ENCODE measurements at places on chromosomes 5 and 9. TPM values are rescaled to one million over a fixed set of nuclear protein-coding genes. Genes with fewer than 3 reads are reported as not detected.

GRCh38 chr9:121498487-121499176, 1.0 kb downstream of the GGTA1 start:
- DNase-seq = no peak

DNA sequence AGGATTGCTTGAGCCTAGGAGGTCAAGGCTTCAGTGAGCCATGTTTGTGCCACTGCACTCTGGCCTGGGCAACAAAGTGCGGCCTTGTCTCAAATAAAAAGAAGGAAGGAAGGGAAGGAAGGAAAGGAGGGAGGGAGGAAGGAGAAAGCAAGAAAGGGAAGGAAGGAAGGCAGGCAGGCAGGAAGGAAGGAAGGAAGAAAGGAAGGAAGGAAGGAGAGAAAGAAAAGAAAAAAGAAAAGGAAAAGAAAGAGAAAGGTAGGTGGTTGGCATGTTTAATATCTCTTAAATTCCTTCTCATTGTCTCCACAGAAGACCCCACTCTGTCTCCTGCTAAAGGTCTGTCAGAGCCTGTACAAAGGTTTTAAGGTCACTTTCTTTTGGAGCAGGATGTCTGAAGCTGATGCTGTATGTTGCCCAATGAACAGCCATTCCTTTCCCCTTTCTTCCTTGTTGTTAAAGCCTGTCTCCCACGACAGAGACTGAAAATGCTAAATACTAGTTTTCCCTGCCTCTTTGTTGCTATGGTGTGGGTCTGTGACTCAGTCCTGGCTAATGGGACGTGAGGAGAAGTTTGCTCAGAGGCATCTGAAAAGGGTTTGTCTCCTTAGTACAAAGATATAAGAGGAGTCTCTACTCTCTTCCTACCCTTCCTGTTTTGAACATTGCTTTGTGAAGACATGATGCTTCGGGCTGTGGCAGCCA, 213.3 kb downstream of the PCSK1 start:
- no peak for DNase-seq

DNA sequence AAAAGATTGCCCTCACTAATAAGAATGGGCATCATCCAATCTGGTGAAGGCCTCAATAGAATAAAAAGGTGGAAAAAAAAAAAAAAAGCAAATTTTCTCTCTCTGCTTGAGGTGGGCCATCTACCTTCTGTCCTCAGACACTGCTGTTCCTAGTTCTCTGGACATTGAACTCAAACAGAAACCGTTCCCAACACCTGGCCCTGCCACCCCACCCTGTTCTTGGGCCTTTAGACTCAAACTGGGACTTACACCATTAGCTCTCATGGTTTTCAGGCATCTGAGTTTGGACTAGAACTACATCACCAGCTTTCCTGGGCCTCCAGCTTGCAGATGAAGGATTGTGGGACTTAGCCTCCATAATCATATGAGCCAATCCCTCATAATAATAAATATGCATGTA, 71.0 kb downstream of the SSBP2 start:
- DNase-seq = no peak

The MZB1 gene
- 0.40 TPM for polyA plus RNA-seq

The C5orf52 gene
- polyA plus RNA-seq = not detected

DNA sequence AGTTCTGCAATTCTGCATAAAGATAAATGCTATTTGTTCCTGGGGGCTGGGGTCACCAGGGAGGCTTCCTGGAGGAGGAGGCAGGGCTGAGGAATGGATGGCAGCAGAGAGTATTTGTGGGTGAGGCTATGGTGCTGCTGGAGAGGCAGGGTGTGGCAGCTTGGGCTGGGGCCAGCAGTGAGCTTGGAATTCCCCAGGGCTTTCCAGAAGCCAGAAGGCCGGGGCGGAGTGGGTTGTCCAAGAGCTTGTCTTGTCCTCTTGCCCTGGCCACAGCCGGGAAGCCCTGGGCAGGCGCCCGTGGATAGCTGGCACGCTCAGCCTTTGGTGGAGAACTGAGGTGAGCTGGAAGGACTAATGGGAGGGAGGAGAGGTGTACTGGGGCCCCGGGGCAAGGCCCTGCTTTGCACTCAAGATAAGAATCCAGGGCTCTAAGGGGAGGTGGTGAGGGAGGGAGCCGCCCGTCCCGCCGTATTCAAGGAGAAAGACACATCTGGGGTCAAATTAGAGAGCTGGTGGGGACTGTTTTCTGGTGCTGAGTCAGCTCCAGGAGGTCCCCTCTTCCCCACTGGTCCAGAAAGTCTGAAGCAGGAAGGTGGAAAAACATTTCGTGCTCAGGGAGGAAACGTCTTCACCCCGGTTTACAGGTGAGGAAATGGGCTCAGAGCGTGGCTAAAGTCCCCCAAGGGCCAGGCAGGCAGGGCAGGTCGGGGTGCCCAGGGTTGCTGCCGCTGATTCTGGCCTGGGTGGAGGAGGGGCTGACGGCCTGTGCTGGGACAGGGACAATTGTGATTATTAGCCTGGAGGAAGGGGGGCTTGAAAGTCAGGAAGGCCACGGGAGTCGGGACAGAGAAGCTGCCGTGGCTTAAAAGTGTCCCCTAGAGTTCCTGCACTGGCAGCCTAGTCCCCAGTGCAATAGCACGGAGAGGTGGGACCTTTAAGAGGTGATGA, 26.9 kb upstream of the CNOT6 start:
- DNase-seq = no peak
